ENCODE measurements at places on chromosomes 3 and 15.

DNA sequence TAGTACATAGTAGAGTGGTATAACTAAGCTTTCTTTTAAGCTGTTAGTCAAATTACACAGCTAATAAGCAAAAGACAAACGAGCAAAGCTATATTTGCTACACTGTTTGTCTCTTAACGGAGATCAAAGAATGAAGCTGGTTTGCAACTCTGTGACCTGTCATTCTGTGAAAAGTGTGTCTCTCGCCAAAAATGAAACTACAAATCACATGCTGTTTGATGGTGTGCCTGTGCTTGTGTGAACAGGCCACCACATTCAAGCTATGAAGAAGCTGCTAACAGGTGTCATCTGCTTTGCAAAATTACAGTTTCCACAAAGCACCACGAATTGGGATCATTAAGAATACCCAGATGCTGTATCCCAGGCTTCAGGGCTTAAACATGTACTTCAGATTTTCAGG lies 667.8 kb upstream of the NAALADL2 start:
- peak; percentile 11 for DNase-seq

DNA sequence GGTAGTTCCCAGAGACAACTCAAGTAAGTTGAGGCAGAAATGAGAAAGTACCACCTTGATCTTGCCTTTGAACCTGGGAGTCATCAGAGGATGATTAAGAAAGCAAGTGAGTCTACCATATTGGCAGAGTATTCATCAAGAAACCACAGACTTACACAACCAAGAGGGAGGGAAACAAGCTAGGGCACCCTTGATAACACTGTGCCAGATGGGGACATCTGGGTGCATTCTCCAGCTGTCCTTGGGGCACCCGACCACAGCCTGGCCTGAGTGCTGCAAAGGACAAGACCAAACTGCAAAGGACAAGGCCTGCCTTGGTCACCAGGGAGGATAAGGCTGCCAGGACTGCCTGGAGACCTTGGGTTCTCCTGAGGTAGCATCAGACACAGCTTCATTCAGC lies 553.6 kb downstream of the EPHB1 start:
- no peak for DNase-seq

DNA sequence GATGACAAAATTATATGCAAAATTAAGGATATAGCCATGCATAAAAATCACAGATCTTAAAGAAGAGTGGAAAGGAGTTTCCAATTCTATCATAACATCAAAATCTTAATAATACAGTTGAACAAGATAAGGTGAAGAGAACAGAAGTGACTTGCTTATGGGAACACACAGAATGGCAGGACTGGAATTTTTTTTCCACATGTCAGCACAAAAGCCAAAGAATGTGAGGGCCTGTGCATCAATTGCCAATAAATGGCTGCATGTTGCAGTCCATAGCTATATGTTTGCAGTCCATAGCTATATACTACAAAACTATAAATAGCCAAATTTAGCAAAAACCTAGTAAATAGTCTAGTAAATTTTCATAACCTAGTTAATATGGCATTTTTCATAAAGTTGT lies 10.4 kb upstream of the MB21D2 start:
- no peak for DNase-seq

- DNase-seq: no peak
Observed at GRCh38 chr3:120171134-120171873, 77.1 kb upstream of the GSK3B start.

DNA sequence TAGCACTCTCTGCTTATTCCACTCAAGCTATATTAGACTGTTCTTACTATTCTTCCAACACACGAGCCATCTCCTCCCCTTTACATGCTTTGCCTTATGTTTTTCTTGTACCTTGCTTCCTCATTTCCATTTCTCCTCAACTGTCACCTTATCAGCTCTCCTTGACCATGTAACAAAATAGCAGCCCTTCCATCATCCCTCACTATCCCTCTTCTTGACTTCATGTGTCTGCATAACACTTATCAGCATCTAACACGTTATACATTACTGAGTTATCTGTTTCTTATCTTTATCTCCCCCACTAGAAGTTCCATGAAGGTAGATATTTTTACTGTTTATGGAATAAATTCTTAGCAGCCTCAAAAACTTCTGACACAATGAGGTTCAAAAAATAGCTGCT lies 45.3 kb downstream of the TRPM7 start:
- DNase-seq: no peak

DNA sequence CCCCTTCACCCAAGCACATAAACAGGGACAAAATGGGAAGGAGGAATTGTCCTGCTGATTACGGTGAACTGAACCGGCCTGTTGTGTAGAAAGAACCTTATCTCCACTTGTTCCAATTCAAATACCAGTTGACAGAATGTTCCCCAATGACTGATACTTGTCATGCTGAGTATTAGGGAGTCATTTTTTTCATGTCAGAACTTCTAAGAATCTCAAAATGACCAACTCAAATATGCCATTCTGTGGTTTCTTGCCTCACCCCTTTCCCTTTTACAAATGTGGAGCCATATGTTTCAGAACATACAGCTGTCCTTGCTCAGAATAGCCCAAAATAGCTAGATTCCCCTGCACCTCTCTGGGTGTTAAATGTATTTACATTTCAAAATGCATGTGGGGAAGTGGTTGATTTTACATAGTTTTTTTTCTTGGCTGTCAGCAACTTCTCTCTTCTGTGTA lies 405.9 kb upstream of the TBL1XR1 start:
- DNase-seq: peak; percentile 20

DNA sequence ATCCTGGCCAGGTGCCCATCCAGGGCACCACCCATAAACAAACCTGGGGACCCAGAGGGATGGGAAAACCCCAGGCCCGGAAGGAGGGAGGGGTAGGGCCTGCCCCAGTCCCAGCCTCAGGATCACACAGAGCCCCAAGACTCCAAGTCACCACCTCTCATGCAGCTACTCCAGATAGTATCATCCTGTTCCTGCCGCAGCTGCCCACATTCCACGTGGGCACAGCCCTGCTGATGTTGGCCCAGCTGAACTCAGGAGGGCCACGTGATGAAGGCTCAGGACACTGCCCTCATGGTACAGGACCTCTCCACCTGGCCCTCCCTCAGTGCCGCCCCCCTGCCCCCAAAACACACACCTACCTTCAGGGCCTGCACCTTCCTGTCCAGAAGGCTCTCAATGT lies 69.5 kb downstream of the CACNA2D2 start:
- DNase-seq: no peak

All from activated CD4-positive, alpha-beta T cell treated with anti-CD3 and anti-CD28 coated beads, Interleukin-2, amount 50 U/mL, for 16 hours (primary cell).